ENCODE measurements at places on chromosomes 1 and 21. TPM values are rescaled to one million over a fixed set of nuclear protein-coding genes. Genes with fewer than 3 reads are reported as not detected.

The LEFTY1 gene
- total RNA-seq = 0.46 TPM

The PLA2G2F gene
- not detected for total RNA-seq

The CD5L gene
- not detected for total RNA-seq

The GRHL3 gene
- 0.77 TPM for total RNA-seq
